ENCODE measurements at places on chromosomes 11 and 22. TPM values are rescaled to one million over a fixed set of nuclear protein-coding genes. Genes with fewer than 3 reads are reported as not detected.

Gene NUP98
- total RNA-seq: 186 TPM

GRCh38 chr22:35622191-35622913 lies 5.2 kb upstream of the MB start:
- no peak for DNase-seq

- DNase-seq: peak; percentile 62
These were observed at the start of gene RCN1 for GRCh38 chr11:32090545-32091370. RCN1 (plus strand) TSS chr11:32091074; CDS start chr11:32091197, 123 bp downstream.

Gene TSPAN18
- not detected for total RNA-seq

- DNase-seq: no peak
These were observed 7.2 kb downstream of the TRPT1 start for GRCh38 chr11:64218628-64219353.

DNA sequence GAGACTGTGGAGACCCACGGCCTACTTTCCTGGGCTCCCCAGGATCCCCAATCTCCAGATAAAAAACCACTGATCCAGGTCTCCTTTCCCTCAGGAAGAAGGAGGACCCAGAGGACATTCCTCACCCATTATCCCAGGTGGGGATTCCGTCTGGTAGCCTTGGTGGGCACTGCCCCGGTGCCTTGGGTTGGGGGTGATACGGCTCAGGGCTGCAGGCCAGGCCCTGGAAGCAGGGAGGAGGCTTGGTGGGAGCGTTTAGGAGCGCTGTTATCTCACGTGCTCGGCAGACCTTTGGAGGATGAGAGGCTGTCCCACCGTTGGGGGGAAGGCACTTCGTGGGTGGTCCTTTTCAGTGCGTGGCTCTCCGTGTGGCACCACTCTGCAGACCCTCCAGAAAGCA lies 926.3 kb downstream of the BRD1 start:
- peak; percentile 34 for DNase-seq

Gene RFPL3
- not detected for total RNA-seq

- no peak for DNase-seq
These were observed 11.9 kb upstream of the PRG2 start for GRCh38 chr11:57402188-57403002.

DNA sequence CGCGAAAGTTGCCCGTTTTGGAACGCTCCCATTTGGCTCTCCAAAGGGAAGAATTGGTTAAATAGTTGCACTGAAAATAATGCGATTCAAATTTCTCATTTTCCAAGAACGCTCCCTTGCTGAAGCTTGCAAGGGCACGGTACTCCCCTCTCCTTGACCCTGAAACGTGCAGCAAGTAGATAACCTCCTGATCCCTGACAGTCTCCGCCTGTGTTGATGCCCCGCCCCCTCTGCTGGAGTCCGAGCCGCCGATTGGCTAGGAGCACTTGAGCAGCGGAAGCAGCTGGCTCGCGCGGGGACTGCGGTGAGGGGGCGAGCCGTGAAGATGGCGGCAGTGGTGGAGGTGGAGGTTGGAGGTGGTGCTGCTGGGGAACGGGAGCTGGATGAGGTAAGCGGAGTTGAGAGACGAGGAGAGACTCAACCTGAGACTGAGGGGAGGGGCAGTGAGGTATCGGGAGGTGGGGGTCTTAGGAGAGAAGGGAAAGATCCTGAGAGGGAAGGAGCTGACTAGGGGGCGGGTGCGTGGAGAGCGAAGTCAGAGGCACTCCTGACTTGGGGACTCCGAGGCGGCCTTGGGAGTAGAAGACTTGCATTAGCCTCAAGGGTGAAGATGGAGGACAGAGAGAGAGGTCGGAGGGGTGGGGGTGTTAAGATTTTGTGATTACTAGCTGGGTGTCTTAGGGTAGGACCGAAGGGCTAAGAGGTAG lies at the start of gene RNF121:
Gene RNF121 (plus strand): TSS at position 310 of the 707 bp plus-strand sequence. CDS start 16 bp downstream, at position 326.
- DNase-seq: peak; percentile 91

DNA sequence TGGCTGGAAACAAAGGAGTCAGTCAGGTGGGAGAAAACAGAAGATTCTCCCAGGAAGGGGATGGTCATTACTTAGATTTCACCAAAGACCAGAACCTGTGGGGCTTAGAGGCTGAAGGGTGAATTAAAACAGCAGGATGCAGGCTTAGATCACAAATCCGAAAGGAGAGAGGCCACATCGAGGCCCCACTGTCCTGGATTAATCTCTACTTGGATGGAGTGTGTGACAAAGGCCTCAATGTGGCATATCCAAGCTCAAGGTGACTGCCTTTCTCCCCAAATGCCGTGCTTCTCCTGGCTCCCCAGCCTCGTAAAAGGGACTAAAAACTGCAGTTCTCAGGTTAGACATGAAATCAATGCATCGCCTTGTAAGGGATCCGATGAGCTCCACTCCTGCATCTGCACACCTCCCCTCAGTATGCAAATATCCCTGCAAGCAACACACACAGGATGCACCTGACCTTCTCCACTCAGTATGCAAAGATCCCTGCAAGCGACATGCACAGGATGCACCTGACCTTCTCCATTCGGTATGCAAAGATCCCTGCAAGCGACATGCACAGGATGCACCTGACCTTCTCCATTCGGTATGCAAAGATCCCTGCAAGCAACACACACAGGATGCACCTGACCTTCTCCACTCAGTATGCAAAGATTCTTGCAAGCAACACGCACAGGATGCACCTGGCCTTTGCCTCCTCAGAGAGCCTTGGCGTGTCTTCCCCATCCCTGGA lies 447.4 kb downstream of the BRD1 start:
- no peak for DNase-seq

Gene HEPN1
- total RNA-seq: not detected

Gene EP300
- total RNA-seq: 17.2 TPM

Gene CLDN25
- total RNA-seq: not detected
